ENCODE measurements at places on chromosomes 7 and 10. TPM values are rescaled to one million over a fixed set of nuclear protein-coding genes. Genes with fewer than 3 reads are reported as not detected.

The SPDYE9 gene
- total RNA-seq: not detected

The MSMB gene
- total RNA-seq: not detected

The PNLIPRP2 gene
- 2.8 TPM for total RNA-seq

The OR2A42 gene
- 0.32 TPM for total RNA-seq

The LIPK gene
- not detected for total RNA-seq

Data from mucosa of descending colon (tissue), 3 donors.